ENCODE measurements at places on chromosomes 3 and 15.

GRCh38 chr3:187728248-187728647 is 17.0 kb downstream of the BCL6 start:
- DNase-seq = no peak

DNA sequence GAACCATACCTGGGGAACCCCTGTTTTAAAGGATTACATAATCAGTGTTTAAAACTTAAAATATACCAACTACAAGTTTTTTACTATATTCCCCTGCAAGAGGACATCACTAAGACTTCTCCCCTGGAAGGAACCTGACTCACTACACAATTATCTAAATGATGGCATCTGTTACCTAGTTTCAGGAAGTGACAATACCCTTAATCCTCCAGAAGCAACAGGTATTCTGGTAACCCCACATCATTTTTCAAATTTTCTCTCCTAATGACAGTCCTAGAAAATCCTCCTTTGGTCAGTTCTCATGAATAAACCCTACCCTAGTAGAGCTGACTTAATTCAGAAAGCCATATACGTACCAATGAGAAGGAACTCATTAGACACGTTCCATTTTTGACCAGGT is 78.4 kb downstream of the RFX7 start:
- no peak for DNase-seq

- DNase-seq = no peak
Measured at GRCh38 chr15:77689821-77690220, 57.1 kb upstream of the LINGO1 start.

- no peak for DNase-seq
Measured at GRCh38 chr15:59548501-59549226, 62.9 kb upstream of the GCNT3 start.

DNA sequence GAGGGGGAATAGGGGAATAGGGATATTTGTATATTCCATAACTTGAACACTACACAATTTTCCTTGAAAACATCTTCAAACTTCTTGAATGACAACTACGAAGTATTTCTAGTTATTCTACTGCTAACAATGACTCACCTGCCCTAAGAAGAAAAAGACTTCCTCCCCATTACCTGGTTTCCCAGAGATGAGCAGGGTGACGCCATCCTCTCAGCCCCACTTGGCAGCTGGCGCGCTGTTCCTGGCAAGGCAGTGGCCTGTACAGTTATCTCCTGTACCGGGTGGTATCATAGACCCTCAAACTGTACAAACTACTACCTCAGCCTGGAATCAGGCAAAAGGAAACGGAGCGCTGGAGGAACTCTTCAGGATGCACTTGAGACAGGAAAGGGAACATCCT is 10.4 kb downstream of the WDR82 start:
- DNase-seq = no peak

GRCh38 chr3:11178421-11178820 is 24.1 kb downstream of the HRH1 start:
- DNase-seq = no peak

DNA sequence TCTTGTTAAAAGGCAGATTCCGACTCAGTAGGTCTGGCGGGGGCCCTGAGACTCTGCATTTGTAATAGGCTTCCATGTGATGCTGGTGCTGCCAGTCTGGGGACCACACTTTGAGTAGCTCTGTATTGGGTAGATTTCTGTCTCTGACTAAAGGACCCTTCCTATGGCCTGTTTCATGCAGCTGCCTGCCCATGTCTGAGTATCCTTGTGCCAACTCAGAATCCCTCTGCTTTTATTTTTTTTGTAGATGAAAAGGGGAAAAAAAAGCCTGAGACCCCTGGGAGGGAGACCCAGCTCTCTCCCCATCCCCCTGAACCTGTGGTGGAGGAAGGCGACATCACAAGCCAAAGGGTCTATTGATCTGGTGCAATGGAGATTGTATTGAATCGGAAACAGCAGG is 81.9 kb downstream of the EBLN2 start:
- DNase-seq = no peak

- no peak for DNase-seq
Measured at GRCh38 chr3:156518726-156519125, 36.2 kb downstream of the SSR3 start.

DNA sequence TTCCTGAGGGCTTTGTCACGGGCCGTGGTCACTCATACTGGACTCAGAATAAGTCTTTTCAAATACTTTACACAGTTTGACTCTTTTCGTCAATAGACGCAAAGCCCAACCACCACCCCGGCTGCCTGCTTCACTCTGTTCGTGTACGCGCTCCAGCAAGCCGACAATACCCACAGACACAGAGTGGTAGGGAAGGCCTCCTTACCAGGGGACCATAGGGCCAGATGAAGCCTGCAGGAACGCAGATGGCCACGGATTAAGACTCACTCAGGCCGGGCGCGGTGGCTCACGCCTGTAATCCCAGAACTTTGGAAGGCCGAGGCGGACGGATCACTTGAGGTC is 29.7 kb downstream of the EFCAB12 start:
- no peak for DNase-seq

DNA sequence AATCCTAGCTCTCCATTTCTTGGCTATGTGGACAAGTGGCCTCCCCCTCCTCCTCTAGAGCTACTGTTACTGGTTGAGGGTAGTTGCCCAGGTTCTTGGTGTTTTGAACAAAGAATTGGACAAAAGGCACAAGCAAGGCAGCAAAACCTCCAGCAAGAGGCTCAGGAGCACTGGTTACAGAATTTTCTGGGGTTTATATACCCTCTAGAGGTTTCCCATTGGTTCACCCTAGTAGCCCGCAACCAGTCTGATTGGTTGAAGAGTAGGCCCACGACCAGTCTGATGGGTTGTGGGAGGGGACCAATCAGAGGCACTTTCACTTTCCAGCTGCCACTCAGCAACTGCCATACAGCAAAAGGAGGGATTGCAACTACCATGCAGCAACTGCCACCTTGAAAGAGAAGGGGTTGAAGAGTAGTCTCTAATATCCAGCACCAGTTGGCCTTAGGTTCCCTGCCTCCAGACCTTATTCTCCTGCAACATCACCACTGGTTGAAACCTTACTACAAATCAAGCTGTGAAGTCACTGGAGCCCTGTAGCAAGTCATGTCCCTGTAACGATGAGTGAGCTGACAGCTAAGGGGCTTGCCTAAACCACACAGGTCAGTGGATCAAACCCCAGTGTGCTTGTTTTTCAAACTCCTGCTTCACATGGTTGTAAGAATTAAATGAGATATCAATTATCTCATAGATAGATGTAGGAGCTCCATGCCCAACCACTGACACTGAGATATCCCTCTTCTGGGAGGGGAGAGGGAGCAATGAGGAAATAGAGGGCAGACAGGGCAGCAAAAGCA is 2.9 kb upstream of the C15orf39 start:
- no peak for DNase-seq
